ENCODE measurements at places on chromosomes 1 and 21.
A peak's percentile ranks its signal among the peaks of the same experiment; 100 is the strongest.

DNA sequence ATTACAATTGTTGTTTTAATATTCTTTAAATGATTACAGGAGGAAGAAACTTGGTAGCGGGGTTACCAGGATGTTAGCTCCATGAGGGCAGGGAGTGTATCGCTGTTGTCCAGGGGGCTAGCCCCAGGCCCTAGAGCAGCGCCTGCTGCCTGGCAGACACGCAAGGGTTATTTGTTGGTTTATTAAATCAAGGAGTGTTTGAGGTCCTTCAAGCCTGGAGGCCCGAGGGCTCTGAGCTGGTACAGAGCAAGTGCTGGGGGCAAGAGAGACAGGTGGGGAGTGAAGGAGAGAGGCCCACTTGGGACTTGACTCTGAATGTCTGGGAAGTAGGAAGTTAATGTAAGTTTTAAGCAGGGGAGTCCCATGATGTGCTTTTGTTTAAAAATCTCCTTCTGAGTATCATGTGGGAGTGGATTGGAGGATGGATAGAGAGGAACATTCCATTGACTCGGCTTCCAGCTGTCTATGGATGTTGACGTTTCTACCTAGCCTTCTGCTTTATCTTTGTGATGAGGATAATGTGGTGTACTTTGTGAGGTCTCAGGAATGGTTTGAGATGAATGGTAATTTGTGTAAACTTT lies 8.7 kb downstream of the ITSN1 start:
- no peak for DNase-seq

- DNase-seq: no peak
These were observed 320.9 kb upstream of the C1orf87 start for GRCh38 chr1:60394436-60394835.

- DNase-seq: no peak
These were observed 32.4 kb downstream of the EIF2D start for GRCh38 chr1:206579747-206580437.

GRCh38 chr1:25610822-25611630 lies 5.6 kb upstream of the MAN1C1 start:
- no peak for DNase-seq

DNA sequence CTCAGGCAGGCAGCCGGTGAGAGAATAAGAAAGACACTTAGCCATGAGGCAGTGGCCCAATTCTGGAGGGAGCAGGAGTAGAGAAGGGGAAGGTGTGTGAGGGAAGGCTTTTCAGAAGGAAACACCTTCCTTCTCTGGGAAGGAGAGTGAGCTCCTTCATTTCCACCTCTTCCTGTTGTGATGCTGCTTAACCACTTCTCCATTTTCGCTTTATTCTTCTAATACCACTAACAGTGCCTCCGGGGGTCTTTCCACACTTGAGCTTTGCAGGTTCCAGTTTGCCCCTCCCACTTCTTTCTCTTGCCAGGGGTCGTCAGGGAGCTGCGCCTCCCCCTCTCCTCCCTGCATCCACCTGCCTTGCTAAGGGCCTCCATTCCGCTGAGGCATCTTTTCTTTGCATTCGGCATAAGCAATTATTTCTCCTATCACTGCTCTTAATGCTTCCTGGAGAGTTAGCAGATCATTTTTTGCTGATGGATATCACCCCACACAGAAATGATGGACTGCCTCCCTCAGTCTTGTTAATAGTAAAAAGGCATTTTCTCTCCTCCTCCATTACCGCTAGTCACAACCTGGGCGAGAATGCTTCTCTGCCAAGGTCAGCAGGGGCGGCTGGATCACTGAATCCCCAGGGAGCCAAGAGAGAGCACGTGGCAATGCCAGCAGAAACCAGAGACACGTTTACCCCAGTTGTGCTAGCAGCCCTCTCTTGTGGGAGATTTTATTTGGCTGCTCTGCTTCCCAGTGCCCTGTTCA lies 74.8 kb downstream of the ELAVL4 start:
- DNase-seq: no peak

DNA sequence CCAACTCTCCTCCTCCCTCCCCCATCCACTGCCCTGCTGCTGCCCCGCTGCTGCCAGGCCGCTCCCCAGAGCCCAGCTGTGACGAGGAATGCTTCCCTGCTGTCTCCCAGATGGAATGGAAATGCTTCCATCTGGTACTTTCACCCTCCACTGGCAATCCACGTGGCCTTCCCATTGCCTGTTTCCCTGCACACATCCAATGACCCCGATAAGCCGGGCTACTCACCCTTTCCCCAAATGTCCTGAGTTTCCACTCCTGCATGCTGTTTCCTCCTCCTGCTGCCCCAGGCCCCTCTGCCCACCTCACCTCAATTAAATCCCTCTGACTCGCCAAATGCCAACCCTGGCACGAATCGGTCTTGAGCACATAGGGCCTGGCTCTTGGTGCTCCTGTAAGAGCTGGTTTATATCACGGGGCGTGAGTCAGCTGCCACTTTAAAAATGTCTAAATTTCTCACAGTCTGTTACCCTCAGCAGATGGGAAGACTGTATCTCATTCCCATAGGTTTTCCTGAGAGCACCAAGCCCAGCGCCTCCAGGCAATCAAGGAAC lies 36.4 kb downstream of the MRAP start:
- DNase-seq: peak; percentile 78

GRCh38 chr21:43196826-43197225 lies 28.0 kb downstream of the CRYAA start:
- DNase-seq: no peak

DNA sequence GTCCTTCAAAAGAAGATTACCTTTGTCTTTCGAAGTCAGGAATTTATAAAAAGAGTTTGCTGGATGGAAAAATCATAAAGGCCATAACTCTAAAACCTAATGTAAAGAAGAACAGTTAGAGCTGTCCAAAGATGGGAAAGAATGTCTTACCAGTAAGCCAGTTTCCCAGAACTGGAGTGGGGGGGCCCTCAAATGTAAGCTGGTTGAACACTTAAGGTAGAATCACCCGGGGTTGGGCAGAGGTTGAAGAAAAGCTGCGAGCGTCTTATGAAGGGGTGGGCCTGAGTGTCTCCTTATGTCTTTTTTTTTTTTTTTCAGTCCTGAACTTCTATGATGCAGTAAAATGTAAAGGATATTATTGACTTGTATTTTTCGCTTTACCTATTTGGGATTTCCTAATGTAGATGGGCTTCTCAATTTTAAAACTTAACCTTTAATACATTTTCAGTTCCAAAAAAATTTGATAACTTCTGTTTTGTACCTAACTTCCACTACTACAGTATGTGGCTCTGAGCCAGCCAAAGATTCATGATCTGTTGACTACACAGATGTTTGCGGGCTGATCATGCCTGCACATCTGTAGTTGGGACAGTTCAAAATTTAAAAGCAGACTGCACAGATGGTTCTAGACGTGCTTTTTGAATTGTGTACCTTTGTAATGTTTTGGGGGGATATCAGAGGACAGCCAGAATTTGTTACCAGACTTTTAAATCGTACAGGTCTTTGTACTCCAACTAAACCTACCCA lies 43.6 kb downstream of the NFYC start:
- DNase-seq: no peak

- DNase-seq: peak; percentile 91
These were observed 10.6 kb upstream of the GADD45A start for GRCh38 chr1:67674260-67675011.

DNA sequence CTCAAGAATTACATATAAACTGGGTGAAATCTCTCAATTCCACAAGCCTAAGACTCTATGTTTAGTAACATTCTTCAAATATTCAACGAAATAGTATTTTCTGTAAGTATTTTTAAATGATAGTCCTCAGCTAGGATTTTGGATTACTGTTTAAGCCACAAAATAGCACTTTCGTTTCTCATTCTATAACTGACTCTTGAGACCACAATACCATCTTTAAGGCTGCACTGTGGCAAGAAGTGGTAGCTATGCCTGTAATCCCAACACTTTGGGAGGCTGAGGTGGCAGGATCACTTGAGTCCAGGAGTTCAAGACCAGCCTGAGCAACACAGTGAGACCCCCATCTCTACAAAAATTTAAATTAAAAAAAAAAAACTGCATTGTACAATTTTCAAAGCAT lies 126.7 kb downstream of the CDC42BPA start:
- no peak for DNase-seq

- DNase-seq: no peak
These were observed 27.6 kb downstream of the RUNX1 start for GRCh38 chr21:35021546-35021945.

DNA sequence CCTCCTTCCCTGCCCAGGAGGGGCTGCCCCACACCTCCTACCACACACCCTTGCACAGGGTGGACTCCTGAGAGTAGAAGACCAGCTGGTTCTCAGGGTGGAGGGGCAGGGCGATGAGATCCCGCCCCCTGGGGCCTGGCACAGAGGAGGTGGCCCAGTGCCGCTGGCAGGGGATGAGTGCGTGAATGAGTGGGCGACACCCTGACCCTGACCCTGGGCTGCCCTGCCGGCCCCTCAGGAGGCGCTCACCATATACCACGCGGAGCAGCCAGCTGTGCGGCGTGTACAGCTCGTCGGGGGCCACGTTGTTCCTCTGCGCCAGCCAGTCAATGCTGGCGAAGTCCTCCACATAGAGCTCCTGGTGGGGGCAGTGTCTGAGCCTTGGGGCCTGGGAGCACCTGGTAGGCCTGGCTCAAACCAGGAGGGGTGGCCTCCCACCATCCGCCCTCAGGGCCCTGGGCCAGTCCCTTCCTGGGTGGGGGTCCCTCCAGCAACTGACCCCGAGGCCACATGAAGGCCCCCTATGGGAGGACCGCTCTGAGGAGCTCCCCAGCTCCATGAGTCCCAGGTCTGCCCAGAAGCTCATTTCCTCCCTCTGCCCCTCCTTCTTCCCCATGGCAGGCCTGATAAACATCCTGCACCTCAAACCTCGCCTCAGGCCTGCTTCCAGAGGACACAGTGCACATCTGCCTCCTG lies 13.0 kb downstream of the LSS start:
- DNase-seq: no peak

DNA sequence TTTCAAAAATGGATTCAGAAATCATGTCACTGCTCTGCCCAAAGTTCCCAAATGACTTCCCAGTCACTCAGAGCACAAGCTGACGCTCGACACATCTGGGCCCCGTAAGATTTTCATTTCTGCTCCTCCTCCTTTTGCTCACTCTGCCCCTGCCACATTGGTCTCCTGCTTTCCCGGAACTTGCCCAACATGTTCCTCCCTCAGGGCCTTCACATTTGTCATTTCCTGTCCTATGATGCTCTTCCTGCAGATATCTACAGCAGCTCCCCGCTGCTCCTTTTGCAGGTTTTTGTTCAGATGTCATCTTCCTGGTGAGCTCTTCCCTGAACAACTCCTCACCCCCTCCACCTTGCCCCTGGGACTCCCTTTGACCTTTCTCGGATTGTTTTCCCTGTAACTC lies 58.5 kb upstream of the IVNS1ABP start:
- no peak for DNase-seq

DNA sequence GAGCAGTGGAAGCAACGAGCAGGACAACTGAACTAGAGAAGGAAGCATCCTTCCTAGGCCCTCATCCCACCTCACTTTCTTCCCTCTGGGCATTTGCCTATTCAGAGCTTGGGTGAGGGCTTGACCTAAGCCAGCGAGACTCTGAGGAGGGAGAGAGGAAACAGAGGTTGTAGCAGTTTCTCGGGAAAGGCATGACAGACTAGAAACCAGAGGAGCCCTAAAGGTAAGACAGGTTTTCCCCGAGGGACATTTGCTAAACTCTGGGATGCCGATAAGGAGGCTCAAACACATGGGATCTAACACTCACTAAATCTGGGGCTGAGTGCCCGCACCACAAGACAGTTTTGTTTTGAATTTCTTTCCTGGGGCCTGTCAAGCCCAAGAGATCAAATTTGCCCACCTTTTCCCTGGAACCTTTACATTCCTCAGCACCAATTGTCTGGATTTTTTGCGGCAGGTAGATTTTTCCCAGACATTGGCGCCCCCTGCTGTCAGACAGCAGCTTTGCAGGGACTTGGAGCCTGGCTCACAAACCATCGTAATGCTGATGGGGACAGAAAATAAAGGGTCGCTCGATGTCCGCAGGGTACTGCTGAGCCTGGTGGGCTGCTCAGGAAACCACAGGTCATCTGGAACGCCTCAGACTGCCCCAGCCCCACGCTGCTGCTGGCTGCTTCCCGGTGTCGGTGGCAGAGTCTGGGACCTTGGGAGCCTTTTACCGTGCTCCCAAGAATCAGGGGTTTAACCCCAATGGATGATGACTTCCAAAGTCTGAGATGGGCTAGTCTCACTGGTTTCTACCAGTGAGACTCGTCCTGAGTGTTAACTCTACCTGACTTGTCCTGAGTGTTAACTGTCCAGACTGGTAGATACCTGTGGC lies 23.4 kb upstream of the TSPAN2 start:
- DNase-seq: no peak

DNA sequence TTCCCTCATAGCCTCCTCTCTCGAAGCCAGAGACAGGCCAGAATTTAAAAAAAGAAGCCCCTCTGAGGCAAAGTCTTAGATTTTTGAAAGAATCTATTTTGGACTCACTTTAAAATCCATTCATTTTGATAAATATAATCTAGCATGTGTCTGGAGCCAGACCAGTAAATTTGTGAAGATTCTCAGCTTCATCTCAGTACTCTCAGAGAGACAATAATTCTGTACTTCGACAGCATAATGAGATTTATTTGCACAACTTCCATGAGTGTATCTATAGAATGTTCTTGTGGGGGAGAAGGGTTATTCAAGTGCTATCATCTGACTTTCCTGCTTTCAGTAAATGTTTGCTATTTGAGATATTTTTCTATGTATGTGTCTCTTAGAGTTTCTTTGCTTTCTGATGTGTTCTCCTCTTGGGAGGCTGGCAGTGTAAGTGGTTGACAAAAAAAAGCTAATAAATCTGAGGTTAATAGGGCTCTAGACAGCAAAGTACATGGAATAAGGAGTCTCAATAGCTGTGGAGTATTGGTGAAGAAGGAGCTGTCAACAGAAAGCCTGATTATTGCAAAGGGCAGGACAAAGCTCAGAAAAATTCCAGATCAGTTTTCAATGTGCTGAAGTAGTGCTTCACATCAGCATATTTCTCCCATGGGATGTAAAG lies 223.0 kb downstream of the PTBP2 start:
- DNase-seq: no peak

GRCh38 chr1:157163273-157164127 lies 25.3 kb upstream of the ETV3 start:
- peak; percentile 11 for DNase-seq

DNA sequence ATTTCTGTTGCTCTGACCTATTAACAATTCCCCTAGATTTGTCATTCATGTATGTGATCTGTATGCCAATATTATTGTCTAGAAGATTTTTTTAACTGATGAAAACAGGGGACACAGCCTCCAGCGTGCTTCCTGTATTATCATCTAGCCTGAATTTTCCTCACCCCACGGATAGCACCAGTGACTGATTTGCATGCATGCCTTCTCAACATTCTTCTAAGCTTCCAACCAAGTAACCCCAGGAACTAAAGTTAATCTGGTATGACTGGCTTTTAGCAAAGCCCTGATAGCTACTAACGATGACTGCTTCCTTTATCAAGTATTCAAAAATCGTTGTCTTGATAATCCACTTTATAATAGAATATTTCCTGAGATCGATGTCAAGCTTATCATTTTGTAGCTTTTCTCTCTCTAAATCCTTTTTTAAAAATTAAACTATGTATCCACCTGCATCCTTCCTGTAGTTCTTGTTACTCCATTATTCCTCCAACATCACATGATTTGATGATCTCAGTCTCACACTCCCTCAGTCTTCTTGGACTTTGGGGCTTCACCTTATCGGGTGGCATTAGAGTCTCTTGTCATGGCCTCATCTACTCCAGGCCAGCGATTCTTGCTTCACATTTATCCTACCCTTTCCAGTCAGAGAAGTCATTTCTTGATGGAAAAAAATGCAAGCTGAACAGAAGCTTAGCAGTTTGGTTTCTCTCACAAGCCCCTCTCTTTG lies 19.0 kb downstream of the BCAR3 start:
- DNase-seq: no peak

GRCh38 chr1:3064296-3064850 lies 4.6 kb upstream of the PRDM16 start:
- no peak for DNase-seq

Data from NCI-H446 treated with DMSO at 0.1 percent for 48 hours (cell line).